Muscle of back (tissue), 13 donors: ENCODE measurements at places on chromosomes 6 and 20. TPM values are rescaled to one million over a fixed set of nuclear protein-coding genes. Genes with fewer than 3 reads are reported as not detected.

Gene NNAT
- polyA plus RNA-seq: 623 TPM

Gene KHDC1L
- not detected for polyA plus RNA-seq

- no peak for DNase-seq
Measured at GRCh38 chr6:106204961-106205360, 118.8 kb downstream of the PRDM1 start.

DNA sequence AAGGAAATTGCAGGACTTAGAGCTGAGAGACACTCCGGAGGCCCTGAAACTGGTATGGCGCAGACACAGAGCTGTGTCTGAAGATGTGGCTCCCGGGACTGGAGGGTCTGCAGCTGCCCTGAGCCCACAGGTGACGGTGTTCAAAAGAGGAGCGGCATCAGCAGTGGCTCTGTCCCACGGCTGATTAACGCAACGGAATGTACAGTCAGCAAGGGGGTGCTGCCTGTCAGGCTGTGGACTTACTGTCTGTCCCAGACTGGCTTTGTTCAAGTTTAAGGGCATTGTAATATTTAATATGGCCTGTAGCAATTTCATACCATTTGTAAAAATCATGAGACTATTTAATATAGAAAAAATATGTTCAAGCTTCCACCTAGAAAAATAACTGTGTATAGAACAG, 228.0 kb upstream of the TAB2 start:
- DNase-seq: no peak
